ENCODE measurements at places on chromosomes 12 and 14.

DNA sequence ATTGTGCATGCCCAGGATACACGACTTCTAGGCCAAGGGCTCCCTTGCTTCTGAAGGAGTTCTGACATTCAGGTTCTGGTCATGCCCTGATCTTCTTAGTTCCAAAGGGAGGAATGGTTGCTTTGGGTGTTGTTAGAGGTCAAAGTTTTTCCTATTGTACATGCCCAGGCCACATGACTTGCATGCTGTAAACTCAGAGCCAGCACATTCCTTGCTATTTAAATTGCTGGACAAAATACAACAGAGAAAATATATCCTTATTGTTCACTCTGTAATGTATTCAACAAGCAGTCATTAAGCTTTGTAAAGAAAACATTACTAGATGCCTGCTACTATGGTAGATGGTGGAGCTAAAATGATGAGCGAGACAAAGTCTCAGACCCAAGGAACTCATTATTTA, 71.2 kb upstream of the COCH start:
- DNase-seq, result no peak

GRCh38 chr14:101962503-101962874, 1.9 kb upstream of the DYNC1H1 start:
- no peak for DNase-seq

DNA sequence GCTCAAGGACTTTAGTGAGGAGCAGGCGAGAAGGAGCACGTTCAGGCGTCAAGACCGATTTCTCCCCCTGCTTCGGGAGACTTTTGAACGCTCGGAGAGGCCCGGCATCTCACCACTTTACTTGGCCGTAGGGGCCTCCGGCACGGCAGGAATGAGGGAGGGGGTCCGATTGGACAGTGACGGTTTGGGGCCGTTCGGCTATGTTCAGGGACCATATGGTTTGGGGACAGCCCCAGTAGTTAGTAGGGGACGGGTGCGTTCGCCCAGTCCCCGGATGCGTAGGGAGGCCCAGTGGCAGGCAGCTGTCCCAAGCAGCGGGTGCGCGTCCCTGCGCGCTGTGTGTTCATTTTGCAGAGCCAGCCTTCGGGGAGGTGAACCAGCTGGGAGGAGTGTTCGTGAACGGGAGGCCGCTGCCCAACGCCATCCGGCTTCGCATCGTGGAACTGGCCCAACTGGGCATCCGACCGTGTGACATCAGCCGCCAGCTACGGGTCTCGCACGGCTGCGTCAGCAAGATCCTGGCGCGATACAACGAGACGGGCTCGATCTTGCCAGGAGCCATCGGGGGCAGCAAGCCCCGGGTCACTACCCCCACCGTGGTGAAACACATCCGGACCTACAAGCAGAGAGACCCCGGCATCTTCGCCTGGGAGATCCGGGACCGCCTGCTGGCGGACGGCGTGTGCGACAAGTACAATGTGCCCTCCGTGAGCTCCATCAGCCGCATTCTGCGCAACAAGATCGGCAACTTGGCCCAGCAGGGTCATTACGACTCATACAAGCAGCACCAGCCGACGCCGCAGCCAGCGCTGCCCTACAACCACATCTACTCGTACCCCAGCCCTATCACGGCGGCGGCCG, 1.1 kb downstream of the PAX9 start:
- no peak for DNase-seq

GRCh38 chr12:113333877-113334785, 778 bp downstream of the SLC8B1 start:
- no peak for DNase-seq

DNA sequence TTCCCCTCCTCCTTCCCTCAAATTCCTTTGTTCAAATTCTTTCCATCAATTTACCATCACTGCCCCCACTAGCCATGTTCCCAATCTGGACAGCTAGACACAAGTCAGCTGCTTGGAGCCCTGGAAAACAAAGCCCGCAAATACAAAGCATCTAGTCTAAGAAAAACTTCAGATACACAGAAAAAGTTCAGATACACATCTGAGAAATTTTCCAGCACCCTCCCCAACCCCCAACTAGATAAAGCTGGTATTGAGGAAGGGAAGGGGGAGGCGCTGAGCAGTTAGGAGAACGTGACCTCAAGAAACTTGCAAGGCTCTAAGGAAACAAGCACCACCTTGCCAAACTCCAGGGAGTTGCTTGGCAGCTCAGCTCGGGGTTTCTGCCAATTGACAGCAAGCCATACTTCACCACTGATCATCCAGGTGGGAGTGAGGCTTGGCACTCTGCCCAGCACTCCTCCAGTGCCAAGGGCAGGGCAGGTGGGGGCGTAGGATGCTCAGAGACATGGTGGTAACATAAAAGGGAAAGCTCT, 5.1 kb upstream of the CNIH1 start:
- no peak for DNase-seq

DNA sequence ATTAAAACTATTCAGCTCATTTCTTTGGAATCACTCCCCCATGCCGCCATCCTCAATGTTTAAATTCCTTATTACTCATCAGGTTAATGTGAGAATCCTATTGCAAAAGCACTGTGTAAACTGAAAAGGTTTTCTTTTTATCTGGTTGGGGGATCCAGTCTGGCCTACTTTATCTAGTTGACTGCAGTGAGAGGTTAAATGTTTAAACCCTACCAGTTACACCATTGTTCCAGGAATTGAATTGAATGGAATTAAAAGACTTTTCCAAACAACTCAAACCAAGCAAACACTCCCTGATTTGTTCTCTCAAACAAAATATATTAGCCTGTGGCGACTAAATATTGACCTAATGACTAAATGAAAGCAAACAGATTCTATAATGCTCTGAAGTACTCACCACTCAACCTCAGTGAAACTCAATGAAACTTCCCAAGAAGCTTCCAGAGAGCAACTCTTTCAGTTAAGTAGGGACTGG, 100.5 kb downstream of the VEZT start:
- DNase-seq, result no peak

GRCh38 chr14:35958499-35958898, 132.4 kb downstream of the BRMS1L start:
- DNase-seq, result no peak

GRCh38 chr12:50718760-50719159, 45.1 kb upstream of the ATF1 start:
- DNase-seq, result no peak

- DNase-seq, result no peak
Observed at GRCh38 chr12:26647088-26647487, 185.9 kb downstream of the ITPR2 start.

- no peak for DNase-seq
Observed at GRCh38 chr12:105030820-105031807, 45.0 kb downstream of the NOPCHAP1 start.

DNA sequence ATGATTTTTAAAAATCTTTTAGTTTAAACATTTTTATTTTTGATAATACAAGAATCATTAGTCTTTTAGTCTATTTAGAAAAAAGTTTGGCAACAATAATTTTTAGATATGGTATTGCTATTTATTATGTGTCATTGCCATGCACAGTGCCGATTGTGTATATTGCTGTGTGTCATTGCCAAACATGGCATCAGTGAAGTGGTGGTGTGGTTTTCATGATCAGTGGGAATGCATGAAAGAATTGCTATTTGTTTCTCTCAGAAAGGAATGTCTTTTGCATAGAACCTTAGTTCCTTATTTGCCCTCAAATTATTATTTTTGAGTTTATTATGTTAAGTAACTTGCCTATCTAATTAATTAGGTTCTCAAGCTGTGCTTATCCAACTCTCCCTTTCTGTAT, 397.5 kb upstream of the PDE3A start:
- no peak for DNase-seq

Data from stimulated activated CD8-positive, alpha-beta memory T cell treated with anti-CD3 and anti-CD28 coated beads, Interleukin-4, amount 100 ng/mL, for 1 hour (primary cell).